ENCODE measurements at places on chromosomes 2 and 18.
A peak's percentile ranks its signal among the peaks of the same experiment; 100 is the strongest.

DNA sequence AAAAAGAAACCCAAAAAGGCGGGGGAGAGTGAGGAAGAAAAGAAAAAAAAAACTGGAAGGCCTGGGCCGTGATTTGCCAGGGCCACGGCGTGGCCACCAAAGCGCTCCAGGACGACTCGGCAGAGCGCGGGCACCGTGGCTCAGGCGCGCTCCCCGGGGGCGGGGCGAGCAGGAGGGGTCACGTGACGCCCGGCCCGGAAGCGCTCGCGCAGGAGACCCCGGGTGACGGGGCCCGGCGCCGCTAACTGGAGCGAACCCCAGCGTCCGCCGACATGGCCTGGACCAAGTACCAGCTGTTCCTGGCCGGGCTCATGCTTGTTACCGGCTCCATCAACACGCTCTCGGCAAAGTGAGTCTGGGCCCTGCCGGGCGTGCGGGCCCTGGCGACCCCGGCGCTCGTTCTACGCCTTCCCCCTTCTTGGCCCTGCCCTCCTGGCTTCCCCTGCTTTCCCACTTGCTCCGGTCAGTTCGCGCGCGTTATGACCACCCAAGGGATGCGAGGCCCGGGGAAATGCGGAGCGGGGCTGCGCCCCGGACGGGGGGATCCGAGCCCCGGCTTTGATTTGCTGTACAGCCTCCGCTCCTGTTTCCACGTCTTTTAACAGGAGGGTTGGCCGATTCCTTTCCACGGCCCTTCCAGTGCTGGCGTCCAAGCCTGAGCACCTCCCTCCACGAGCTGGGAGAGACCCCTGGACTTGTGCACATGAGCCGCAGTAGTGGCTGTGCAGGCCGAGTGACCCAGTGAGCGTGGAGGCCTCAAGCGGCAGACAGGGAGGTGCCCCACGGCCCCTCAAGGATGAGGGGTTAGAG lies at the start of gene SLC35F6:
Gene SLC35F6 (plus strand): TSS at position 207 of the 810 bp plus-strand sequence. CDS start 66 bp downstream, at position 273.
- DNase-seq = no peak

DNA sequence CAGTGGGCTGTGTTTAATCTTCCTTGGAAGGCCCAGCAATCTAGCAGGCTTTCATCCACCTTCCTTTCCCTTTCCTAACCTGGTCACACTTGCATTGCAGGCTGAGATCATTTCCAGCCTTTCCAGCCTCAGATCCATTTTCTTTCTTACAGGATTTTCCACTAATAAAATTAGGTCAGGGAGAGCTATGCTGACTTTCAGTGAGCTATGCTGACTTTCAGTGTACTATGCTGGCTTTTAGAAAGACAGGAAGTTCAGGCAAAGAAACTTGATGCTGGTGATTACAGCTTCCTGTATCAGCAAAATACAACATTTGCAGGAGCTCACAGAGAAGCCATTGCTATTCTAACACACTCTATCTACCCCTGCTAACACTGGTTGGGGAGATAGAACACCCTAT lies 735.0 kb downstream of the CCDC85A start:
- no peak for DNase-seq

- DNase-seq = peak; percentile 52
Observed at GRCh38 chr2:186129767-186130581, 356.1 kb upstream of the ZC3H15 start.

GRCh38 chr2:6955511-6956136 lies 38.4 kb downstream of the RNF144A start:
- DNase-seq = no peak

DNA sequence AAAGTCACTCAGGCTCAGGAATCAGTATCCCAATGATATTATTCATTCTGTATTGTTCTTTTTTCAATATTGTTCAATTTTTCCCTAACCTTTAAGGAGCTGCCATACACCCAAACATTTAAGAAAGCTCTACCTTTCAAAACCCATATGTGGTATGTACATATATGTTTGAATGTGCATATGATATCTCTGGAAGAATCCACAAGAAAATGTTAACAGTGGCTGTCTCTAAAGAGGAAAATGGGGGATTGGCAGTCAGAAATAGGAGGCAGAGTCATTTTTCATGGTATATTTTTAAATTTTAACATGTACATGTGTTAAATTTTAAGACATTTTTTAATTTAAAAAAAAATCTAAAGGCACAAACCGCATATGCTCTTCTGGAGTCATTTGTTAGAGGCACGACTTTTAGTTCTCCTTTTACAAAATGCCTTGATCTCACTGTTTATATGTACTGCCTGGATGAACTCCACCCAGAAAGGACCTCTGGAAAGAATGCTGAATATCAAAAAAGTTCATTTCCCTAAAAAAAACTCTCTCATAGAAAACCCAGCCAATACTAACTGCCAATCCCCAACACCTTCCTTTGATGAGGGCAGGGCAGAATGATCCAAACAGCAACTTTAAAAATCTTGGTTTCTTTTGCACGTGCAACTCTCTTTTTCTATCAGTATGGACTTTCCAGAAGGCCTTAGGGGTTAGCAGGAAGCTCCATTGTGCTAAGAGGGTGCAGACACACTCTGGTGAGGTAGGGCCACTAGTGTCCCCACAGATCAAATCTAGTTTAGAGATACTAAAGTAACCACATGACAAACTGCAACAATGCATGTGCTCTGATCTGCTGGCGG lies 23.6 kb downstream of the KCTD1 start:
- no peak for DNase-seq

GRCh38 chr18:79424008-79424565 lies 28.4 kb downstream of the NFATC1 start:
- no peak for DNase-seq

- peak; percentile 92 for DNase-seq
Observed at GRCh38 chr2:187302586-187302985, 145.5 kb downstream of the CALCRL start.

- no peak for DNase-seq
Observed at GRCh38 chr18:60894254-60894945, 438.8 kb upstream of the CDH20 start.

DNA sequence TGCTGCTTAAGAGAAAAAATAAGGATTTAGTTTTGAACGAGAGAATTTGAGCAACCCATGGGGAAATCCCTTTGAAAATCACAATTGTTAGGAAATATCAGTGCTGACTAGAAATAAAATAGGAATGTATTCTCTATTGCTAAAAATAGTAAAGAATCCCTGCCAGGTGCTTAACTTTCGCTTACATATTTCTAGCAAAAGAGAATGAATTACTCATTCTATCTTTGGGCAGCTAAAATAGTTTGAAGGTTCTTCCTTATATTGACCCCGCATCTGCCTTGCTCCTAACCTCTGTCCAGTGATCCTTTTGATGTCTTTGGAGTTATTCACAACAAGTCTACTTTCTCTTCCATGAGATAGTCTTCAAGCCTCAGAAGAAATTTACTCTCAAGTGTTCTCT lies 103.8 kb downstream of the PLCL1 start:
- DNase-seq = no peak

- peak; percentile 45 for DNase-seq
Observed at GRCh38 chr18:4106407-4107033, 348.6 kb downstream of the DLGAP1 start.

DNA sequence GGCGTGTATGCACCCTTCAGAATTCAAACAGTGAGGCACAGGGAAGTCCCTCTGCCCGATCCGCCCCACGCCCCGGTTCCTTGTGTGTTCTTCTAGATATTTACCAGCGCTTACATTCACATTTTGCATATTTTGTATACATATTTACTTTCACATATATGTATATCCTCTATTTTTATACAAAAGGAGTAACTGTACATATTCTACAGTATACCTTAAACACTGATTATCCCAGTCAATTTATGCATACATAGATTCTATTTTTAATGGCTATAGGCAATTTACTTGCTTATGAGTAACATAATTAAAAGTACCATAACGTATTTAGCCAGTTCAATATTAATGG lies 307 bp upstream of the DUSP11 start:
- no peak for DNase-seq

- no peak for DNase-seq
Observed at GRCh38 chr2:84815146-84815545, 65.7 kb downstream of the TRABD2A start.

DNA sequence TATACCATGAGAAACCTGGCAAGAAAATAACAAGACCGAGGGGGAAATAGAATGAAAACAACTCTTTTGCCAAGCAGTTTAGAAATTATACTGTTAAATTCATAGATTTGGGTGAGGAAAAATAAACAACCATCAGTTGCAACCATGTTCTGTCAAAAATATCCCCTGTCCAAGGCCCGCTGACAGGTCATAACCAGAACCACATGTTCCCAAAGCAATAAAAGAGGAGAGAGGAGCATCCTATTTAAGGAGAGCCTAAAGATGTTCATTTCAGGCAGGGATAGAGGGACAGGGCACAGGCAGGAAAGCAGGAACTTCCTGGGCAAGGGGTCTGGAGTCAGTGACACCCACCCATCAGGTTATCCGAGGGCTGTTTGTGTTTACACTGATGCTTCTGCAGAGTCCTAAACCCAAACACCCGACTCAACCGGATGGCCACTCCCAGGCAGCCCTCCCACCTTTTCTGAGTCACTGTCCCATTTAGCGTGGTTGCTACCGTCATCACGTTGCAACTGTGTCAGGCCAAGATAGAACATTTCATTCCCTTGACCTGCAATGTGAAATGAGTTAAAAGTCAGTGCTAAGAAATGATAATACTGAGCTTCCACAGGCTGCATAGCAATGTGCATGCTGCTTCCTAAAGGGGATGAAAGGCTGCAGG lies 468.3 kb upstream of the RAB12 start:
- no peak for DNase-seq

DNA sequence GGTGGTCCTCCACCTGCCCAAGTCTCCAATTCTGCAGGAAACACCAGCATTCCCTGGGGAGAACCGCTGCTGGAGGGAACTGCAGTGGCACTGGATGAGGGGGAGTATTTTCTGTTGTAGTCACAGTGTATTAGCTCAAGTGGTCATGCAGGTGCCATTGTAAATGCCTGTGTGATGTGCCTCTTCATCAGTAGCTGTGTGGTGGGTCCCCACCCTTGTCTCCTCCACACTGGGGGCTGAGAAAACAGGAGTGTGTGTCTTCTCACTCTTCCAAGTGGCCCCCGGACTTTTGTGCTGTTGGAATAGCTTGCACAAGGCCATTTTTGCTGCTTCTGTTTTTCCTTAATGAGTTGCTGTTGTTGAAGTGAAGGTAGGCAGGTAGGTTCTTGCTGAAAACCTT lies 8.7 kb downstream of the NCK2 start:
- DNase-seq = no peak

DNA sequence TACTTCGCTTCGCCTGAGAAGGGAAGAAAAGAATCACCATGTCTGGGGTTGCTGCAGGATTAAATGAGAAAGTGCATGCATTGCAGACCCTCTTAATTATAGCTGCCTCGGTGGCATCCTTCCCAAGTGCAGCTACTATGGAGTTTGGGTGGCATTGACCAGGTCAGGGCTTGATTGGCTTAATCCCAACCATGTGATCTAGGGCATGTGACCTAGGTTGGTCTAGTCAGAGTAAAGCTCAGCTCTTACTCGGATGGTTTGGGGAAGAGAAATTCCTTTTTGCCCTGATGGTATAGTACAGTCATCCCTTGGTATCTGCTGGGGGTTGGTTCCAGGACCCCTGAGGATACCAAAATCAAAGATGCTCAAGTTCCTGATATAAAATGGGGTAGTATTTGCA lies 178.2 kb upstream of the RAB12 start:
- no peak for DNase-seq

DNA sequence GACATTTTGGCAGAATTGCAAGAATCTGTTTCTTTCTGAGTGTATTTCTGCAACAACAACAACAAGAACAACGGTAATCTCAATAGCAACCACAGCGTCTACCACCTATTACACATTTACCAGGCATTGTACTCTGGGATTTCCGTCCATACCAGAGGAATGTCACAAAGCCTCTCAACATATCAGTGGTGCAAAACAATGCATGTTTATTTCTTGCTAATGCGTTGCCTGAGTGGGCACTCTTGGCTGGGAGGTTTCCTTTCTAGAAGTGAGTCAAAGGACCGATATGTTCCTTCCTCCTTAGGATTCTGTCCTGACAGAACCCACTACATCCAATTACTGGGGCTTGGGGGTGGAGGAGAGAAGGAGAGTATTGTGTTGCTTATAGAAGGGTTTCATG lies 585.6 kb downstream of the TSN start:
- DNase-seq = no peak

DNA sequence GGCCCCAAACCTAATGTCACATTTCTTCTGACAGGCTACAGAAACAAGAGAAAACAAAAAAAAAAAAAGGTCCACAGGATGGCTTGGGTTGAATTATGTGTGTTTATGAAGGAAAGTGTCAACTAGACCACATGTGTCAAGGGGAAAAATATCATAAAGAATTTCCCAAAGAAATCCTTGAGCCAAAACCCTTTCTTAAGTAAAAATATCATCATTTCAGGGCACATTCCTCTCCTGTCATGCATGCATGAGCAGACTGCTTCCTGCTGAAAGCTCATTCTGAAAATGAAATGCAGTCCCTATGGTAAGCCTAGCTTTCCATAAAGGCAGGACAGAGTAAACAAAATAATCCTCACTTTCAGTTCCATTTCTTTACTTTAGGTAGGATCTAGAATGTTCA lies 85.7 kb upstream of the RBBP8 start:
- DNase-seq = no peak

GRCh38 chr2:61658841-61659780 lies 121.0 kb upstream of the XPO1 start:
- no peak for DNase-seq

- no peak for DNase-seq
Observed at GRCh38 chr2:217943446-217944321, 59.1 kb downstream of the TNS1 start.

DNA sequence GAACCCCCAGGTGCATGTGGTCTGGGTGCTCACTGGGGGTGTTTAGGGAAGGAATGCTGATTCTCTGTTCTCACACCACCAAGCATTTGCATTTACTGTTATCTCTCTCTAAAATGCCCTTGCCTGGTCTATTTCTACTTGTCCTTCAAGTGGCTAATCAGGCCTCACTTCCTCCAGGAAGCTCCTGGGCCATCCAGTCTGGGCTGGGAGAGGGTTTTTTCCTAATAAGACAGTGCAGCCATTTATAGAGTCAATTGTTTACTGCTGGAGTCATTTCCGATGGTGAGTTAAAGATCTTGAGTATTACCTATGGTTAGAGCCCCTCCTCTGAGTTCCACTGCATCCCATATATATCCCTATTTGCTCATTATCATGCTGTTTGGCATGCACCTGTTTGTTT lies 25.2 kb upstream of the ITGA6 start:
- no peak for DNase-seq

DNA sequence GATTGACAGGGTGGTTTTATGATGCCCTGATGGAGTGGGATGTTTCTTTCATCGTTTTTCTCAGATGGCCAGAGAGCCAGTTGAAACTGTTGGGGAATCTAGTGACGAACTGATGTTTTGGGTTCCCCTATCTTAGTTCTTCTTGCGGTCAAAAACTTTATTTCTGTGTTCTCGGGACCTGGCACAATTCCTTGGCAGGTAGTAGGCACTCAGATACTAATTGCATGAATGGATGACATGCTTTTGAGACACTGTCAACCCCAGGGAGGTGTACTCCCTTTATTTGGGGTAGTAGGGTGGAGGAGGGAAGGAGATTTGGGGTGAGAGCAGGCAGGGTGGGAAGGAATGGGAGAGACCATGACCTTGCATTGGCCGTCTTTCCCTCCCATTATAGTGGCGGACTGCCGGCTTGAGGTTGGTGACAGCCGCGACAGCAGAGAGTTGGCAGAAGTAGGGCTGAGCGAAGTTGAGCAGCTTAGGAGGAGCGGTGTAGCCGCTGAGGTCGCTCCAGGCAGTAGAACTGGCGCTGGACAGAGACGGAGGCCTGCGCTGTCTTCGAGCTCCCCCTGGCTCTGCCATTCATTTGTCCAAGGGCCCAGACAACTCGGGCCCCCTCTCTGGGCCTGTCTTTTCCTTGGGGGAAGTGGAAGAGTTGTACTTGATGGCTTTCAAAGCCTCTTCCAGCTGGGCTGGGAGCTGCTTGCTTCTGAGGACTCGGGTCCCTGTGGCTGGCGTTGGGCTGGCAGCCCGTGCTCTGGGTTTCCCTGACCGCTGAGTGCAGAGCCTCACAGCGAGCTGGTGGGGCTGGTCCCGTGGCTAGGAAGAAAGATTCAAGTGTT lies 2.6 kb downstream of the TET3 start:
- DNase-seq = no peak
